PC-3 (cell line): ENCODE measurements at places on chromosomes 5 and 9.

- H3K27ac ChIP-seq = no peak overlapping the region
- H3K36me3 ChIP-seq = peaks cover 27% of the 10 kb centered on the region
- H3K4me3 ChIP-seq = no peak overlapping the region
Measured at GRCh38 chr5:6365977-6366590, 12.3 kb downstream of the MED10 start.

- H3K27me3 ChIP-seq = peaks cover 90% of the 10 kb centered on the region
- no peaks in the 10 kb centered on the region for H3K36me3 ChIP-seq
- no peak overlapping the region for H3K4me3 ChIP-seq
- DNase-seq = no peak
- no peaks in the 10 kb centered on the region for H3K4me1 ChIP-seq
Measured at GRCh38 chr5:5752844-5753243, 330.4 kb downstream of the ICE1 start.

- H3K27ac ChIP-seq = no peak overlapping the region
- H3K27me3 ChIP-seq = no peaks in the 10 kb centered on the region
- no peaks in the 10 kb centered on the region for H3K36me3 ChIP-seq
- H3K4me1 ChIP-seq = no peaks in the 10 kb centered on the region
- no peak overlapping the region for H3K4me3 ChIP-seq
Measured at GRCh38 chr5:156595132-156595787, 254.8 kb upstream of the PPP1R2B start.

GRCh38 chr5:24480952-24481351 lies 163.8 kb downstream of the CDH10 start:
- H3K27me3 ChIP-seq = no peaks in the 10 kb centered on the region
- H3K4me1 ChIP-seq = no peaks in the 10 kb centered on the region
- no peak for DNase-seq
- H3K27ac ChIP-seq = no peak overlapping the region

- H3K4me1 ChIP-seq = peaks cover 64% of the 10 kb centered on the region
- H3K27me3 ChIP-seq = no peaks in the 10 kb centered on the region
- H3K36me3 ChIP-seq = no peaks in the 10 kb centered on the region
- peak overlapping the region; percentile 93 for H3K27ac ChIP-seq
Measured at GRCh38 chr9:69180670-69181069, 6.6 kb downstream of the TJP2 start.

DNA sequence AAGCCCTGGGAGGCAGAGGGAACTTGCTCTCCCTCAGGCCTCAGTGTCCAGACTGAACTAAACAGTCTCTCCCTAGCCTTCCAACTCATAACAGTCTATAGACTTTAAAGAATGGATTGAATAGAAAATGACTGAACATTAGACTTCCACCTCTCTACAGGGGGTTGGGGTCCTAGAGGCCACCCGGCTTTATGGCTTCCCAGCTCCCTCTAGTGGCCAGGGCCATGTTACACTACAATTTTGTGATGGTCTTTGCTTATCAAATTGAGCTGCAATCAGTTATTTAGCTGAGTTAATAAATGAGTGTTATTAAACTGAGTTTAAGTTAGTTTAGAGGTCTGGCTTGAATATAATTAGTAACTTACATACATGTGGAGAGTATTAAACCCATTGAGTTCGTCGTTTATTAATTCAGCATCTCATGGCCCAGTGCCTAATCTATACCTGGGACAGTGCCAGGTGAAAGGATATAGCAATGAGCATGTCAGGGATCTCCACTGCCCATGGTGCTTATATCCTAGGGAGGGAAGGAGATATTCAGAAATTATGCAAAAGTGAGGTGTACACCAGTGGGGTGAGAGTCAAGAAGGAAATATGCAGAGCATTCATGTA lies 105.2 kb downstream of the SH3TC2 start:
- no peaks in the 10 kb centered on the region for H3K36me3 ChIP-seq
- no peak overlapping the region for H3K27ac ChIP-seq
- DNase-seq = peak; percentile 86
- no peaks in the 10 kb centered on the region for H3K27me3 ChIP-seq

DNA sequence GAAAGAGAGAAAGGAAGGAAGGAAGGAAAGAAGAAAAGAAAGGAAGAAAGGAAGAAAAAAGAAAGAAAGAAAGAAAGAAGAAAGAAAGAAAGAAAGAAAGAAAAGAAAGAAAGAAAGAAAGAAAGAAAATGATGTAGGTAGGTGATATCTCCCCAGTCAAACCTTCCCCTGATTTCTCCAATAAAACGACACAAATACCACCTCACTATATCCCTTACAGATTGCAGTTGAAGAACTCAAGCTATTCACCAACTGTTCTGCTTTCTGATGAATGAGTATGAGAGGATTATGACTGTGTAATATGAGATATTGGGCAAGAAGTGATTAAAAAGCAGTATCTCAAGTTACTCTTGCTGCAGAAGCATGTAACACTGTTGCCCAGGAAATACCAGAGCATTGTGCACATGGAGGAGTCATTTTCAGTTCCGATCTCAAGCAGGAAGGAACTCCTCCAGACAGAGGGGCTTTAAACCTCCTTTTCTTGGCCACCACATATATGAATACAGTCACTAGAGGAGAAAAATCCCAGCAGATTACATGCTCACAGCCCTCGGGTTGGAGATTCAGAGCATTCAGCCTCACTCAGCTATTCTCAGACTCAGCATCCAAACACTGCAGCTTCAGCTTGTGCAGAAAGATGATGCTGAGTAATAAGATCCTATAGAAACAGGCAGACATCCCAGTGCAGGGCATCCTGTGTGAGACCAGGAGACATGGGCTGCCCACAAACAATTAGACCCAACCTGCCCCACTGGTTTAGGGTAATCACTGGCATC lies 61.4 kb downstream of the UGCG start:
- DNase-seq = peak; percentile 88
- peak overlapping the region; percentile 87 for H3K27ac ChIP-seq
- H3K27me3 ChIP-seq = no peaks in the 10 kb centered on the region
- peak overlapping the region; percentile 54; the same call in 1 of the 2 replicates for H3K4me3 ChIP-seq

DNA sequence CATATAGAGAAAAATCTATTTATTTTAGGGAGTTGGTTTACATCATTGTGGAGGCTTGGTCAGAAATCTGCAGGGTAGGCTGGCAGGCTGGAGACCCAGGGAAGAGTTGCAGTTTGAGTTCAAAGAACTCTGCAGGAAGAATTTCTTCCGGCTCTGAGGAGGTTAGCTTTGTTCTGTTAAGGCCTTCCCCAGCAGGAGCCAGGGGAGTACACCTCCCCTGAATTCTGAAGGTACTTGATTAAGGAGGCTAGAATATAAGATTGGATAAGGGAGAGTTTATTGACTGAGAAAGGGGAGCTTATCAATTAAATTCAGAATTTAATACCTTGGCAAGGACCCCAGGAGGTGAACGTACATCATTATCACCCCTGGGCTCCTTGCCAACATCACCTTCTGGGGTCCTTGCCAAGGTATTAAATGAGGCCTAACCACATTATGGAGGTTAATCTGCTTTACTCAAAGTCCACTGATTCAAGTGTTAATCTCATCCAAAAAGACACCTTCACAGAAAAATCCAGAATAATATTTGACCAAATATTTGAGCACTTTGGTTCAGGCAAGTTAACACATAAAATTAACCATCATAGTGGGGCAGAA lies 351.7 kb downstream of the CWC27 start:
- DNase-seq = no peak
- no peak overlapping the region for H3K4me3 ChIP-seq
- no peaks in the 10 kb centered on the region for H3K27me3 ChIP-seq
- H3K27ac ChIP-seq = no peak overlapping the region
- H3K36me3 ChIP-seq = no peaks in the 10 kb centered on the region

GRCh38 chr9:2583308-2584013 lies 38.1 kb upstream of the VLDLR start:
- H3K36me3 ChIP-seq = no peaks in the 10 kb centered on the region
- no peak overlapping the region for H3K4me3 ChIP-seq
- H3K27me3 ChIP-seq = no peaks in the 10 kb centered on the region
- peak; percentile 46 for DNase-seq

- no peak overlapping the region for H3K4me3 ChIP-seq
- H3K36me3 ChIP-seq = peaks cover 5% of the 10 kb centered on the region; the same call in 1 of the 2 replicates
- no peak overlapping the region for H3K27ac ChIP-seq
- no peak for DNase-seq
- H3K4me1 ChIP-seq = peaks cover 3% of the 10 kb centered on the region; the same call in 1 of the 2 replicates
Measured at GRCh38 chr5:172892713-172893112, 58.7 kb downstream of the ERGIC1 start.

DNA sequence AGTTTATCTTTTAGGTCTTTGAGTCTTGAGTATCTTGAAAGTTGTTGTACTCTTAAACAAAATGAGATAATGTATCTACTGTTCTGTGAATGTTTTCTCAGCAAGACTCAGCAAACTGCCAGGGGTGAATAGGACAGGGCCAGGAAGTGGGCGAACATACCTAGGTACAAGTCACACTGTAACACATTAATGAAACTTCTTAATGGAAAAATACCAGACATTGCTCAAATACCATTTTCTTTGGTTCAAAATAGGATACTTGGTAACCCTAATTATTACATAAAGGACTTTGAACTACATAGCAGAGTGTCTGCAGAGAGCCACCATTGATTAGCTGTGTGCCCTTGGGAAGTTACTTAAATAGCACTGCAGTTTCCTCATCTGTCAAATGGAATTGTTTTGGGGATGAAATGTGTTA lies 197.5 kb downstream of the ARHGEF28 start:
- H3K36me3 ChIP-seq = no peaks in the 10 kb centered on the region
- peak; percentile 59 for DNase-seq
- no peaks in the 10 kb centered on the region for H3K27me3 ChIP-seq
- peaks cover 40% of the 10 kb centered on the region for H3K4me1 ChIP-seq
- H3K4me3 ChIP-seq = peak overlapping the region; percentile 28
- H3K27ac ChIP-seq = peak overlapping the region; percentile 41

DNA sequence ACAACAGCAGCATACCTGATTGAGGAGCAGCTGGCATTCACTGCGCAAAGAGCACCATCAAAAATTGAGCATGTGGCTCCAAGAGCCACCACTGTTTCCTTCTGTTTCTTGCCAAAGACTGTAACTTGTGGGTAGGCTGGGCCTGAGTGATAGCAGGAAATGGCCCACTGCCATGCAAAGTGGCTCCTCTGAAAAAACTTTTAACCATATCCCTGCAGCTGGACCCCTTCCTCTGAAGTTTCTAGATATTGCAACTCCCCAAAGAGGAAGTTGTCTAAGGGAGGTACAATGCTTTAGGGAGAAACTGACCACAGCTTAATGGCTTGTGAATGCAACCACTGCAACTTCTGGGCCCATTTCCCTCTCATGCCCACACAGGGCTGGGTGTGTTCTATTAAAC lies 355.4 kb upstream of the PDE4D start:
- DNase-seq = no peak
- H3K36me3 ChIP-seq = no peaks in the 10 kb centered on the region
- no peaks in the 10 kb centered on the region for H3K4me1 ChIP-seq
- H3K27ac ChIP-seq = no peak overlapping the region
- peaks cover 12% of the 10 kb centered on the region; the same call in 1 of the 2 replicates for H3K27me3 ChIP-seq
- no peak overlapping the region for H3K4me3 ChIP-seq

DNA sequence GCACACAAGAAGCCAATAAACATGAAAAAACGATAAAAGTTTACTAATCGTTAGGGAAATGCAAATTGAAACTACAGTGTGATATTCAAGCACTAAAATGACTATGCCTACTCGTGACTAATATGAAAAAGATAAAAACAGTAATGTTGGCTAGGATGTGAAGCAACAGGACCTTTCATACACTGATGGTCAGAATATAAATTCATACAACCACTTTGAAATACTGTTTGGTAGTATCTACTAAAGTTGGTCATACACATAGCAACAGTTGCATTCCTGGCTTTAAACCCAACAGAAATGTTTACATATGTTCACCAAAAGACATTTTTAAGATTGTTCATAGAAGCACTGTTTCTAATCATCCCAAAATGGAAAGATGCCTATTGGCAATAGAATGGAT lies 24.3 kb downstream of the FBXO38 start:
- no peak overlapping the region for H3K4me3 ChIP-seq
- DNase-seq = no peak
- H3K27me3 ChIP-seq = no peaks in the 10 kb centered on the region
- H3K36me3 ChIP-seq = peaks cover 66% of the 10 kb centered on the region
- H3K4me1 ChIP-seq = no peaks in the 10 kb centered on the region

DNA sequence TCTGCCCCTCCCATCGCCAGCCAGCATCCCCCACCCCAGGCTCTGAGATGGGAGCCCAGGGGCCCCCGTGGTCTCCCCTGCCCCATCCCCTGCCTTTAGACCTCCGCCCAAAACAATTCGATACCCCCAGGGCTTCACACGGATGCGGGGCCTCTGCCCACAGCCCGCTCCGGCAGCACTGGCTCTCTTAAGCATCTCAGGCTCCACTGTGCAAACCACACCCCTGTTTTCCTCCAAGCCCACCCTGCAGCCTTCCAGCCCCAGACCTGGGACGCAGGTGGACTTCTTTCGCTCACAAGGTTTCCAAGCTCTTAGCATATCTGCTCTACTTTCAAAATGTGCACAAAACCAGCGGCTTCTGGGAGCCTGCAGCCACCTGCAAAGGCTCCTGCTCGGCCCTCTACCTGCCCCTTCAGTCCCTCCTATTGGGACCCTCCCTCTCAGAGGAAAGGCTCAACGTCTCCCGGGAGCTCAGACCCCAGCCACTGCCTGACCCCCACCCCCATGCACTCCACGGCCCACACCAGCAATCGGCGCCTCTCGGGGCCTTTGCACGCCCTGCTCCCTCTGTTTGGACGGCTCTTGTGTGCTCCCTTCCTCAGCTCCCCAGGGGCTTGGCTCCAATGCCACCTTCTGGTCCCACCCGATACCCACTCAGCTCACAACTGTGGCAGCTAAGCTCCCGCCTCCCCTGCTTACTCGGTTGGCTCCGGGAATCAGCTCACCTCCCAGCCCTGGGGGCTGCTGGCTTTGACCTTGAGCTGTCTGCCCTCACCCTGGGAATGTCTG lies 918 bp upstream of the SLC9A3 start:
- H3K4me1 ChIP-seq = no peaks in the 10 kb centered on the region
- H3K4me3 ChIP-seq = no peak overlapping the region
- peaks cover 49% of the 10 kb centered on the region for H3K27me3 ChIP-seq
- H3K27ac ChIP-seq = no peak overlapping the region
- H3K36me3 ChIP-seq = no peaks in the 10 kb centered on the region
- no peak for DNase-seq

DNA sequence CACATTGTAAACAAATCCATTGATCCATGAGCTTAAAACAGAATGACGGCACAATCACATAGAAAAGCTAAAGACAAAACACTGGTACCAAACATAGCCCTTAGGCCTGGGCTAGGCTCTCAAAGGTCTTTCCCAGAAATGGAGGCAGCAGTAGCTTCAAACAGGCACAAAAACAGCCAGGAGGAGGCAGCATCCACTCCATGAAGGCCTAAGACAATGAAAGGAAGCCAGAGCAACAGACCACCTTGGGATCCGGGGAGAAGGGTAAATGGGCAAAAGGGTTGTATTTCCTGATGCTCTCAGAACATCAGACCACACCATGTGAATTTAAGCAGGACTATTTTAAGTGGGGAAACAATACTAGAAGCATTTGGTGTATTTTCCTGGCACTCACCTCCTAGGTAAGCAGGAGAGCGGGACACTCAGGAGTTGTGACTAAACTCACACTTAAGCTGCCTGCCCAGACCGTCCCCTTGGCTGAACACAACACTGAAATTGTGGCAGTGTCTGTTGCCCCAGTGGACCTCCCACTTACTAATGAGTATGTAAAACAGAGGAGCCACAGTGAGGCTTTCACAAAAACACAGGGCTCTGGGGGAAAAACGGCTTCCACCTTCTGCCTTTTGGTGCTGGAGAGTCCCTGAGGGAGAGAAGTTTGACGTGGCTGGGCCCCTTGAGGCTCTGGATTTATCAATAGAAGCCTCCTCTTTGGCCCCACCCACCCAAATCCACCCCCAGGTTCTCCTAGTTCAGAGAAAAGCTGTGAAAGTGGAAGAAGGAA lies 11.9 kb downstream of the GNPDA1 start:
- no peak overlapping the region for H3K27ac ChIP-seq
- peaks cover 4% of the 10 kb centered on the region for H3K36me3 ChIP-seq
- no peaks in the 10 kb centered on the region for H3K27me3 ChIP-seq
- H3K4me3 ChIP-seq = no peak overlapping the region
- DNase-seq = peak; percentile 32
- no peaks in the 10 kb centered on the region for H3K4me1 ChIP-seq
